Fibroblast of skin of back (primary cell): ENCODE measurements at places on chromosomes 7 and 10.
A peak's percentile ranks its signal among the peaks of the same experiment; 100 is the strongest.

- peak; percentile 17 for DNase-seq
These were observed 219.0 kb downstream of the CCDC3 start for GRCh38 chr10:12782537-12782936.

DNA sequence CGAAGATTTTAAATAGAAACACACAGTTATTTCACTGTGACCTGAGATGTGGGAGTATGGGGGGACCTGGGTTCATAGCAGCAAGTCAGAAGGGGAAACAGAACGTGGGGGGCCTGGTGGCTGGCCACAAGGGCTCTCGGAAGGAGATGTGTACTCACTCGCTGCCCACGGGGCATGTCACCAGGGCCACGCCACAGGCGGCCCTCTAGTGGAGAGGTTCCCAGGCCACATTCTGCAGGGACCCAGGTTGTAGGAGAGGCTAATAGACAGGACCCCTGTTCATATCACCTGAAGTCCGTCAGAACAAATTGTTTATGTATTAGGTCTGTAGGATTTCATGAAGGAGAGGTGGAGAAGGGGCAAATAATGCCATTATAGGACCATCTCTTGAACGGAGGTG, 25.1 kb upstream of the SVOPL start:
- DNase-seq: no peak

GRCh38 chr10:1589257-1589656, 148.1 kb downstream of the ADARB2 start:
- DNase-seq: no peak

DNA sequence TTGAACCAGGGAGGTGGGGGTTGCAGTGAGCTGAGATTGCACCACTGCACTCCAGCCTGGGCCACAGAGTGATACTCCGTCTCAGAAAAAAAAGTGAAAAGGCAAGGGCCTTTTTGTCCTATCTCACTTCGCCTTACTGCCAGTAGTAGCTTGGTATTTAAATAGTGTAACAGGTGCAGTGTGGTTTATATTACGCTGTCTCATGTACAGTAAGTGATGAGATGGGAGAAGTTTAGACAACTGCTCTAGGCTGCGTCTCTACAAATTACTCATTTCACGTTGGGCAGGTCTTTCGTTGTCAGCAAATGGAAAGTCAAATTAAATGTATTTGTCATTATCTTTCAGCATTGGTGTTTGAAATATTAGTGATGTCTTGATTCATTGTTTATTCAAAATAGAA, 15.5 kb upstream of the PFKFB3 start:
- no peak for DNase-seq

GRCh38 chr7:158002486-158003080, 585.0 kb downstream of the PTPRN2 start:
- DNase-seq: no peak

DNA sequence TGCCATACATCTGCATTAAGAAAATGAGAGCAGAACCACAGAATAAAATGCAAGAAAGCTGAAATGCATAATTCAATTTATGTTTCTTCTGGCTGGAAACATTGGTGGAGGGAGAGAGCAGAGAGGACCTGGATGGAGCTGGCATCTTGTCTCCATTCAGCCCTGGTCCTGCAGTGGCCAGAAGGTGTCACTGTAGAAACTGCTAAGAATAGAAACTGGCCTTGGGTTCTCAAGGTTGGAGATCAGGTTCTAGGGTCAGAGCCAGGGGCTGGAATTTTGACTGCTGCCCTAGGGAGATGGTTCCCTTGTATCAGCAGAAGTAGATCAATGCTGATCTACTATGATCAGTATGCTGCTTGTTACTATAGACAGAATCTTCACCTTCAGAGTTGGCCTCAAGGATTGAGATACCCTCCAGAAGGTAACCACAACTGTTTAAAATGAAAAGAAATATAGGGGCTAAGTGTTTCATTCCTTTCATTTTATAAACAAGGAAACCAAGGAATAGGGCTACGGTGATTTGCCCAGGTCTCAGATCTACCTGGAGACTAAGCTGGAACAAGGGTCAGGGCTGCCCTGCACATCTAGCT, 13.1 kb downstream of the TAS2R41 start:
- no peak for DNase-seq

DNA sequence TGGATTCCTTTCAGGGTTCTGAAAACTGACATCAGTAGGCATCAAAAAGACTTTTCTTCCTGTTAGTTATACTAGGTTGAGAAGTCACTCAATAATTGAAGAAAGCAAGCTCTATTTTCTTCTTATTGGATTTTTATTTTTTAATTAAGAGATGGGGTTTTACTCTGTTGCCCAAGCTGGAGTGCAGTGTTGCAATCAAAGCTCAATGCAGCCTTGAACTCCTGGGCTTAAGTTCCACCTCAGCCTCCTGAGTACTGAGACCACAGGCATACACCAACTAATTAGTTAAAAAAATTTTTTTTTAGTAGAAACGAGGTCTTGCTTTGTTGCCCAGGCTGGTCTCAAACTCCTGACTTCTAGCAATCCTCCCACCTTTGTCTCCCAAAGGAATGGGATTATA, 28.0 kb downstream of the PIP4K2A start:
- no peak for DNase-seq

DNA sequence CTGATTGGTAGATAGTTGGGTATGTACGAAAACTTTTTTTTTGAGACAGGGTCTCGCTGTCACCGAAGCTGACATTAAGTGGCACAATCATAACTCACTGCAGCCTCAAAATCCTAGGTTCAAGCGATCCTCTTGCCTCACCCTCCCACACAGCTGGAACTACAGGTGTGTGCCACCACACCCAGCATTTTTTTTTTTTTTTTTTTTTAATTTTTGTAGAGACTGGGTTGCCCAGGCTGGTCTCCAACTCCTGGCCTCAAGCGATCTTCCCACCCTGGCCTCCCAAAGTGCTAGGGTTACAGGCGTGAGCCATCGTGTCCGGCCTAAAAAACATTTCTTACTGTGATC, 1.5 kb upstream of the LRRC27 start:
- no peak for DNase-seq
